GM10248 (cell line): ENCODE measurements at places on chromosomes 1 and 21.

DNA sequence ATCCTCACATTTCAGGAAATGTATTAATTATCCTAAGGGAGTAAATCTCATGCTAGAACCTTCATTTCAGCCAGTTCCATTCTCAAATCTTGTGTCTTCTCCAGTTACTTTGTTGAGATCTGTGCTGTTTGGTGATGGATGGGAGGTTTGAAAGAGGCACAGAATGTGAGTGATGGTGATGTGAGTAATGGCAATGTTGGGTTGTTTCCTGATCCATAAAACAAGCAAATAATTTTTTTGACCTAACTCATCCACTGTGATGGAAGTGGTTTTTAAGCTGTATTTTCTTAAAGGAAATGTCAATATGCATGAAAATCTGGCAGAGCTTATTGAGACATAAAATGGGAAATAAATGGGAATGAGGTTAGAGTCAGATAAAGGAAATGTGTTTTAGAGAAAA lies 214.7 kb downstream of the CHRM3 start:
- DNase-seq = no peak

DNA sequence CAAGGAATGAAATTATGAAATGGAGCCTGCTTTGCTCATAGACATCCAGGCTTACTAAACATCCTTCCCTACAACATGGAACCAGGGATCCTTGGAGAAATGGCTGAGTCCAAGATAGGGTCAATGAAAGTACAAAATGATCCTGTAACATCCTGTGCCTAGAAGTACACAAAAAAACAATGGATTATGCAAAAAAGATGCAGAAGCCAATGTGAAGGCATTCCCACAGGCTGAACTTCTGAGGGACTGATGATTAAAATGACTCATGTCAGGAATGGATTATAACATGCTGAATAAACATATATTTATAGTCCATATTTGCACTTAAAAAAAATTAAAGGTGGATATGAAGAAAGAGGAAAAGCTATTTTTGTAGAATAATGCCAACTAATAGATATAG lies 10.4 kb upstream of the HOOK1 start:
- no peak for DNase-seq

GRCh38 chr1:115426956-115427355 lies 88.9 kb upstream of the NGF start:
- DNase-seq = no peak

- DNase-seq = no peak
Observed at GRCh38 chr1:220378571-220379302, 106.5 kb upstream of the RAB3GAP2 start.

DNA sequence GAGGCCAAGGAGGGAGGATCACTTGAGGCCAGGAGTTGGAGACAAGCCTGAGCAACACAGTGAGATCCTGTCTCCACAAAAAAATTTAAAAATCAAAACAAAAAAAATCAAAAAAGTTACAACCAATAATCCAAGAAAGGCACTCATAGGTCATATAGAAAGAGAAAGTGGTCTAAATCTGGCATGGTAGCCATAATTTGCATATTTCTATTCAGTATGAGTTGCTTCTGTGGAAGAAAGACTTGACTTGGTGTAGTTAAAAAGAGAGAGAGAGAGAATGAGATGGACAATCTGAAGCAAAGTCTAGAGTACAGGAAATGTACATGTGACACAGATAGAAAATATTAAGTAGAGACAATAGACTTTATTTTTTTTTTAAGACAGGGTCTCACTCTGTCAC lies 22.5 kb downstream of the JMJD4 start:
- DNase-seq = peak; percentile 59

DNA sequence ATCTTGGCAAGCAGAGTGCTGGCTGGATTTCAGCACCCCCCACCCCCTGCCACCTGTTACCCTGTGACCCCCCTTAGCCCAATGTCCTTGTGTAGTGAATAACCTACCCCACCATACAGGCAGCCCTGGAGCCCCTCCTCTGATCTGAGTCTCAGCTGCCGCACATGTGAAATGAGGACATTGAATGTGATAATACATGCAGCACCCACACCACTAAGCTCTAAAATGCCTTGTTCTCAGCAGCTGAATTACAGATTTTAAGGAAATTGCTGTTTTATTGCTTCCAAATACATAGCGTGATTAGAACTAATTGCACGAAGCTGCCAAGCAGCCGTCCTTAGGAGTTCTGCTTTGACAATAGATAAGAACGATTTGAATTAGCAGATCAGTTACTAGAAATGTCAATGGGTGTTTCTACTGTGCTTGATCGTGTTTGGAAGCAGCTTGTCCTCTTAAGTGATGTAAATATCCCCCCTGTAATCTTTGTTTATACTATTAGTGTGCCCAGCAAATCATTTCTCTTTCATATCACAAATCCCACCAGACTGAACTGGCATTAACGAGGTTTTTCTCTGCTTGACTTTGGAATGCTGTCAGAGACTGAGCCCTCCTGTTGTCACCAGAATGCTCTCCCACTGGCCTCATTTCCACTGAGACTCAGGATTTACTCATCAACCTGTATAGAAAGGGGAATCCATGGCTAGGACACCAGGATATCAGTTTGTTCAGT lies 4.9 kb downstream of the SLAMF8 start:
- no peak for DNase-seq

- DNase-seq = no peak
Observed at GRCh38 chr21:38075833-38076587, 159.8 kb upstream of the KCNJ6 start.

DNA sequence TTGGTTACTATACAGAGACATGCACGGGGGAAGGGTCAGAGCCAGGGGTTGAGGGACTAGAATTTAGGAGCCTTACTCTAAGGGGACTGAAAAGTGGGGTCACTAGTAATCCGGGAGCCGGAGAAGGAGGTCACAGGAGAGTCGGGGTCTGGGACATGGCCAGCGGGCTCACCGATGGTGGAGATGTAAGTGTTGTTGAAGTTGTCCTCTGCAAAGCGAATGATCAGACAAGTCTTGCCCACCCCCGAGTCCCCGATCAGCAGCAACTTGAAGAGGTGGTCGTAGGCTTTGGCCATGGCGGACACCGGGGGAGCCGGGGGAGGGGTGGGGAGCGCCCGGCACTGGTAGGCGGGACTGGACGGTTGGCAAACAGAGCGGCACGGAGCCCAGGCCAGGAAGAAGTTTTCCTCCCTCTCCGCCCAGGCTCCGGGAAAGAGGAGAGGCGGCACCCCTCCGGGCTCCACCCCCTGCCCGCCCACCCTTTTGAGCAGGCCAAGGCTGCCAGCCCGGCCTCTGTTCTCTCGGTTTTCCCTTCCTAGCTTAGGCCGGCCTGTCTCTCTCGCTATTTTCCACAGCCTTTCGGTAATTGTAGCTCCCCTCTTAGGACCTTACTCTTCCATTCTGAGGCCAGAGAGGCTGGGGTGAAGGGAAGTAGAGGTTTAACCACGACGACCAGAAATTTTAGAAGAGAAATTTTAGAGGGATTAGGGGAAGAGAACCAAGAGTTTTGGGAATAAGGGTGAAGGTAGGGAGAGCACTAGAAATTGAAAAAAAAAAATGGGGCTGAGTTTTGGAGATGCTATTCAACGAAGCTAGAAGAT lies at the start of gene RAB13:
Gene RAB13, minus strand, starts transcription at position 399 of the 821 bp plus-strand sequence. Its CDS starts 103 bp downstream, at position 296.
- DNase-seq = peak; percentile 52

DNA sequence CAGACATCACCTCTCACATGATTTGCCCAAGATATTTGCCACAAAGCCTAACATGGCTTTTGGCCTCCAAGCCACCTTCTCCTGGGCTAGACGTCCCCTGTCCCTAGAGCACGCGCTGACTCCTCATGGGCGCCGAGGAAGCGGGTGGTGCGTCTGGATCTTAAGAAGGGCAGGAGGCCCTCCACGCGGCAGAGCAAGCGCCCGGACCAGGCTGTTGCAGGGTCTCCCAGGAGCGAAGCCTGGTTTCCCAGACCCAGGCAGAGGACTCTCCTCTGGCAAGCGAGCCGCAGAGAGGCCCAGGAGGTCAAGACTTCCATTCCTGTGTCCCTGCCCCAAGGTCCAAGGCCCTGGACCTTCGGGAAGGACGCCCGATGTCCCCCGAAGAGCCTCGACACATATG lies 101.7 kb upstream of the TTC34 start:
- DNase-seq = no peak

DNA sequence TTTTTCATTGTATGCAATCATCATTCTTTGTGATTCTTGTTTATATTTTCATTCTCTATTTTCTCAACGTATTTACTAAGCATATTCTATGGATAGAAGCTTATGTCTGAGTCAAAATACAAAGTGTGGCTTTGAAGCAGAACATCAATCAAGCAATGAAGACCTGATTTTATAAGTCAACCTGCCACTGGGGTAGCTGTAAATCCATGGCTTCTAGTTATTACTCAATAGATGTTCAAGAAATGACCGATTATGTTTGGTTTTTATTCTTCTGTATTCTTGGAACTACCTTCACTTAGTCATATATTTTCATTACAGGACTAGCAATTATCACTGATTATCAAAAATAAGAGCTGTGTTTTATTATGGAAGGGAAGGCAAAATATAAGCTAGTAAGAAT lies 20.5 kb upstream of the PTGS2 start:
- DNase-seq = no peak
